ENCODE measurements at places on chromosomes 6 and 20.

GRCh38 chr6:48996461-48997119 is 466.5 kb downstream of the MMUT start:
- DNase-seq, result no peak

GRCh38 chr20:38209054-38209675 is 44.1 kb upstream of the TGM2 start:
- no peak for DNase-seq

GRCh38 chr6:136403110-136403980 is 113.7 kb upstream of the BCLAF1 start:
- DNase-seq, result peak; percentile 93

DNA sequence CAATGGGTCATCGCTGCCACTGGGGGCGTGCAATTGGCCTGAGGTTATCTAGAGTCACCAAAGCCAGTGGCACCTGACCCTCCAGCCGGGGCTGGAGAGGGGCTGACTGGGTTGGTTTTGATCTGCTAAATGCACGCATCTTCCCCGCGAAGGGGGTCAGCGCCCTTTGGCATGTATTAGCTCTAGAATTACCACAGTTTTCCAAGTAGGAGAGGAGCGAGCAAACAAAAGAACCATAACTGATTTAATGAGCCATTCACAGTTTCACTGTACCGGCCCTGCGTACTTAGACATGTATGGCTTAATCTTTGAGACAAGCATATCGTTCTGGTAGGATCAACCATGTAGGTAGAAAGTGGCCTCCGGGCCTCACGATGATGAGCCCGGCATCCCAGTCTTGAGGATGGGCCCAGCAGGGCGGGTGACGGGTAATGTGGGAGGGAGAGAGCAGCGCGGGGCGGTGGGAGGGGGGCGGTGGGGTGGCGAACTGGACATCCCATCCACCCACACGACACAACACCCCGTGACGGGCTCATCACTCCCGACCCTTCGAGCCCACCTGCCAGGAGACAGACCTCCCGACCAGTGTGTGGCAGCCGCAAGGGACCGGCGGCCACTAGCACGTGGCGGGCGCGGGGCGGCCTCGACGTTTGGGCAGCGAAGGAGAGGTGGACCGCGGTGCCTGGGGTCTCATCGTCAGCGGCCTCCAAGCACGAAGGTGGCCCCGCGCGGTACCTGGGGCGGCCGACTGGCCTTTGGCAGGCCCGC is 1957.5 kb upstream of the DEFB115 start:
- no peak for DNase-seq

- no peak for DNase-seq
These were observed 35.7 kb upstream of the MLN start for GRCh38 chr6:33839399-33840047.

- DNase-seq, result no peak
These were observed at the start of gene COL19A1 for GRCh38 chr6:69866351-69866769. COL19A1 (plus strand) TSS chr6:69866556; CDS start chr6:69879568, 13,012 bp downstream.

GRCh38 chr6:170371080-170371479 is 64.5 kb downstream of the FAM120B start:
- DNase-seq, result peak; percentile 51

- DNase-seq, result peak; percentile 67
These were observed 52.3 kb upstream of the IFNGR1 start for GRCh38 chr6:137271245-137272183.

DNA sequence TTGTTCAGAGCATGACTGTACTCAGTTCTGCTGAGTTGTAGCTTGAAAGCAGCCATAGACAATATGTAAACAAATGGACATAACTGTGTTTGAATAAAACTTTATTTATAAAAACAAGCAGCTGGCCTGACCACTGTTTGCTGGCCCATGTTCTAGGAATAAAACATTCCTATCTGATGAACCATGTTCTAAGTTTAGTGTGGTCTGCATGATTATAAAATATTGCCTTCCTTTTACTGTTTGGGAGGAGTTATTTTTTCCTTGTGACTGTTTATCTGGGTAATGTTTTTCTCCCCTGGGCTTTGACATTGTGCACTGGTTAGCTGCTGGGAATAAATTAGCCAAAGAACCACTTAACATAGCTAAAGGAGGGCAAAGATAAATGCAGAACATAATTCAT is 55.1 kb downstream of the CDS2 start:
- DNase-seq, result peak; percentile 54

GRCh38 chr20:19993958-19994669 is 23.0 kb upstream of the NAA20 start:
- peak; percentile 67 for DNase-seq

DNA sequence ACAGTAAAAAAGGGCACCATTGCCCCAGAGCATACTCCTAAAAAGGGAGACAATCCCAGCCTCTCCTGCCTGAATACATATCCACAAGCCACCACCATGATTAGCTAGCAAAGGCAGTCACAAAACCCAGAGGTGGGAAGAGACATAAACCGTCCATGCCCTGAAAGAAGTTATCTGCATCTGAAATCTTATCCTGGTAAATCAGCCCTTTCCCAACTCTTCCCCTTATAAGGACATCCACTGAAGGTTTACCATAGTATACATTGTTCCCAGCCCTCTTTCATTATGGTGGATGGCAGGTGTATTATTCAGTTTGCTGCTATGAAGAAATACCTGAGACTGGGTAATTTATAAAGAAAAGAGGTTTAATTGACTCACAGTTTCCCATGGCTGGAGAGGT is 95.2 kb downstream of the TBC1D7 start:
- no peak for DNase-seq

DNA sequence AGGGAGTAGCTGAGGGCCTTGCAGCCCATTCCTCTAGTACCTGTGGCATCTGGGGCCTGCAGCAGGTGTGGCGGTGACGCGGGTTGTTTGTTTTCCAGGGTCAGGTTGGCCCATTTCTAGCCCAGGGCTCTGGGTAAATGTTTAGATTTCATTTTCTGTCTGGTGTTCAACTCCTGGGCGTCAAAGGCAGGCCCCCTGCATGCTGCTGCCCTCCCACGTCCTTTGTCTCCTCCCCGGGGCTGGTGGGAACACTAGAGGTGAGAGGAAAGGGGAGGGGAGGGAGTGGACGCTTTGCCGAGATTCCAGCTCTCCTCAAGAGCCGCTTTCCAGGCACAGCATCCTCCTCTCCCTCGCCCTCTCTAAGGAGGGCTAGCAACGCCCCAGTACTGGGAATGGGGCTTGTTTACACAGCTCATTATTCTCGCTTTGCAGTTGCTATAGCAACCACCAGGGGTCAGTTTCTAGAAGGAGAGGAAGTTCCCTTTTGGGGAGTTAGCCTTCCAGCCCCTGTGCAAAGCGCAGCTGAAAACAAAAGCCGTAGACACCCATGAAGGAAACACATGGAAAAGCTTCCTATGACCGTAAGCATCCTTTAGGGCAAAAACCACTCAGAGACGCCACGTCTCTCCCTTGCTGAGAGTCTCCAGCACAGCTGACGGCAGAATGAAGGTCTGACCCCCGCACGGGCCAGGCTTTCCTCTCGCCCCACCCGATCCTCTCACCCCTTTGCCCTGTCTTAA is 170.6 kb downstream of the LY86 start:
- DNase-seq, result peak; percentile 68

GRCh38 chr6:111992851-111993250 is 61.1 kb upstream of the CCN6 start:
- DNase-seq, result peak; percentile 55

GRCh38 chr6:158707120-158707820 is 57.4 kb downstream of the SYTL3 start:
- DNase-seq, result peak; percentile 49

DNA sequence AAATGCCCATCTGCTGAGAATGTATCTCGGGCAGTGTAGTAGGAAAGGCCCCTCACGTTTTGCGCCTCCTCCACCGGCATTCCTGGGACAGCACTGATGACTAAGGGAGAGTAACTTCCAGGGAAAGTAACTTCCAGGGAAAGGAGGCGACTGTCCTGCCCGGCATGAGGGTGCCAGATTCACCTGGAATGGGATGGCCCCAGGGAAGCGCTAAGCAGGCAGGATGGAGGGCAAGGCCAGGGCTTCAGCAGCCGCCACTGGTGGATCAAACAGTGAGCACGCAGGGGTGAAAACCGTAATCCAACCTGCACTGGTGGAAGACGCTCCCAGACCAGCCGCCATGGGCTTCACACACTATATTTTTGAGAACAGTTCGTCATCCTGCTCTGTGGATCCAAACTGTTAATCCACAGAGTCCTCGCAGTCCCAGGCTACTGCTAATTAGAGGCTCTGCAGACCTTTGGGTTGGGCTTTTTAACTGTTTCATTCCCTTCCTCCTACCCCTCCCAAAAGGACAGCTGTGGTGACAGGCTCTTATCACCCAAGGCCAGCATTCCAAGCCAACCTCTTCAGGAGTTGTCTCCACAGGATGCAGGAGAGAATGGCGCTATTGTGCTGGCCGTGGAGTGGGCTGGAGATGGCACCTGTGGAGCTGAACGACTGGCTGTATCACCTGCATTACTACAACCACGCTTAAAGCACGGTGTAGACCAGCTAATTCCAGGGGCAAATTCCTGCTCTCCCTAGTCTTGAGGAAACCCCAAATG is 178.9 kb downstream of the DLL1 start:
- no peak for DNase-seq

DNA sequence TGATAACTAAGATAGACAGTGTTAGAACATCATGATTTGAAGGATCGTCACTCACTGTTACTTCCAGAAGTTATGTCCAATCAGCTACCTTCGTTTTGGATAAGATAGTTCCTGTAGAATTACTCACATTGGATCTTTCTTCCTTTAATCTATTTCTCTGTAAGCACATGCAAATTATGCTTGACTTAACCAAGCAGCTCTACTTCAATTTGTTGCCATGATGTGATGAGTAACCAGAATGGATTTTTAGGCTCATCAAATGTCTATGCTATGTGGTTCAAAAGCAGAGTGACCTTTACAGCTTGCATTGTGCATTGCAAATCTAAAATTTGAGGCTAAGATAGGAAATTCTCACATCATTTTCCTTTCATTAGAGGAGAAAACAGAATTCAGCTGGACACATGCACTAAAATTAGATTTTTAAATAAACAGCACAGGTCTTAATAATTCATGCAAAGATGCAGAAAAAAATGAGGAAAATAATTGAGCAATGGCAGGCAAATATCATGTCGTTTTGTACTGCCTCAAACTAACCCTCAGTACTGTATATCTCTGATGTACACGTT is 76.7 kb upstream of the ZFP64 start:
- DNase-seq, result peak; percentile 4

- DNase-seq, result peak; percentile 46
These were observed 89.9 kb downstream of the PDE7B start for GRCh38 chr6:135941275-135942025.

GRCh38 chr6:88561034-88561953 is 395.1 kb upstream of the CNR1 start:
- DNase-seq, result no peak

GRCh38 chr6:56850626-56851025 is 104.3 kb upstream of the BEND6 start:
- DNase-seq, result no peak

GRCh38 chr20:44641325-44641724 is 10.2 kb downstream of the ADA start:
- no peak for DNase-seq

DNA sequence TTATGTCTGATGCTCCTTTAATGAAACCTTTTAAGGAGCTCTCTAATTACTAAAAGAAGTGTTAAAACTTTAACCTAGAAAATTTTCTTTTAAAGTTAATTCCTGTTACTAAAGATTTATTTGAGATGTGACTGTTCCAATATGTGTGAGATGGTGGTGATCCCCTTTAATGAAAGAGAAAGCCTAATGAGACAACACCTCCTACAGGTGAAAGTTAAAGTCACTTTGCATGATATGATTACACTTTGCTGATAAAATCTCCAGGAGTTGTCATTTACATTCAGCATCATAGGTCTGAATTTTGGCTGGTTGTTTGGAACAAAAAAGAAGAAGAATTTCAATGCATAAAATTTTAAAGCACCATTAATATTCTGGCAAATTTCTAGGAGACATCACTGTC is 307.4 kb downstream of the TRDN start:
- DNase-seq, result no peak

DNA sequence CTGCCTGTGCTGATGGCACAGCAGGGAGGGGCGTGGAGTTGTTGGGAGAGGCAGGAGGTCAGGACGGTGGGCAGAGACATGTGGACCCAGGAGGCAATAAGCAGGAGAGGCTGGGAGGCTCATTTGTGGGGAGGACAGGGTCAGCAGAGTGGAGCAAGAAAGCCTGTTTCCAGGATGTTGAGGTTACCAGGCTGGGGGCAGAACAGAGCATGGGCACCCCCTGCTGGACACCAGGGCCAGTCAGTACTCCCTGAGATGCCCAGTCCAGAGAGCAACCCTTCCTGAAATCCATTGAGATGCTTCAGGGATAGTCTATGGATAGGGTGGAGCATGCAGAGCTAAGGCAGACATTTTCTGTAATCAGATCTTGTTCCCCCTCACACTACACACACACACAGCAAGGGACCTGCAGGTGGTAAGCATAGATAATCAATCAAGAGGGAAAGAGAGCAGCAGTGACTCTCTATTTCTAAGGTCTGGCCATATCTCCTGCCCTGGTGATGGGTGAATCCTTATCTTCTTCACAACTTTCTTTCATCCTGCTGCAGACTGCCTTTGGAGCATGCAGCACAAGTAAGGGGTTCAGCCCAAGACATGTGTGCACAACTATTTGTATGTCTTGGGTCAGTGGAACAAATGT is 41.7 kb downstream of the MOCS1 start:
- peak; percentile 73 for DNase-seq

GRCh38 chr6:84280639-84281038 is 53.2 kb upstream of the CEP162 start:
- DNase-seq, result no peak

- peak; percentile 53 for DNase-seq
These were observed 568 bp downstream of the CCDC170 start for GRCh38 chr6:151494235-151494935.

DNA sequence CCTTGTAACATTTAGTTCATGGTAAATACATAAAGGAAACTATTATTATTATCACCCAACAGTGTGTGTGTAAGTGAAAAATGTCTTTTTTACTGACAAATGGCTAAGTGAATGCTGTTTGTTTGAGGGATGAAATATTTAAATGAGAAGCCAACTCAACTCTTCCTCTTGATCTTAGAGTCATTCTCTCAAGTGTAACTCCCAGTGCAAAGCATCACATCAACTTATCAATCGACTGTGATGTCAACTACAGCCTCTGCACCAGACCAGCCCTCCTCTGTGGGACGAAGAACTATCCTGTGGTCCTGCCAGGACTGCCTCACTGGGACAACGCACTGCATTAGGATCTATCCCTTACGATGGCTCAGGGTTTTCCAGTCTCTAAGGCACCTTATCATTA is 5.3 kb downstream of the C6orf15 start:
- DNase-seq, result no peak
